SK-N-MC (cell line): ENCODE measurements at places on chromosomes 4 and X.

DNA sequence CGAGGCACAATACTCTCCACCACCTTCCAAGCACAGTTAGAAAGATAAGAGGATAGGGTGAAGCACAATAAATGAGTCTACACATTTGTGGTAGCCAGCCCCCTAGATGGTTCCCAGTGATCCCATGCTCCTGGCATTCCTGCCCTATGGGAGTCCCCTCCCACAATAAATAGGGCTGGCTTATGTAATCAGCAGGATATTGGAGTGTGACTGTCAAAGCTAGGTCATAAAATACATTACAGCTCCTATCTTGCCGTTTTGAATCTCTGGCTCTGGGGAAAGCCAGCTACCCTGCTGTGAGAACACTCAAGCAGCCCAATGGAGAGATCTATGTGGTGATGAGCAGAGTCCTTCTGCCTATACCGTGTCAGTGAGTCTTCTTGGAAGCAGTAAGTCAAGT, 198.7 kb upstream of the NOCT start:
- peak; percentile 56 for DNase-seq

GRCh38 chr4:177450426-177451107, 8.3 kb upstream of the AGA start:
- no peak for DNase-seq

DNA sequence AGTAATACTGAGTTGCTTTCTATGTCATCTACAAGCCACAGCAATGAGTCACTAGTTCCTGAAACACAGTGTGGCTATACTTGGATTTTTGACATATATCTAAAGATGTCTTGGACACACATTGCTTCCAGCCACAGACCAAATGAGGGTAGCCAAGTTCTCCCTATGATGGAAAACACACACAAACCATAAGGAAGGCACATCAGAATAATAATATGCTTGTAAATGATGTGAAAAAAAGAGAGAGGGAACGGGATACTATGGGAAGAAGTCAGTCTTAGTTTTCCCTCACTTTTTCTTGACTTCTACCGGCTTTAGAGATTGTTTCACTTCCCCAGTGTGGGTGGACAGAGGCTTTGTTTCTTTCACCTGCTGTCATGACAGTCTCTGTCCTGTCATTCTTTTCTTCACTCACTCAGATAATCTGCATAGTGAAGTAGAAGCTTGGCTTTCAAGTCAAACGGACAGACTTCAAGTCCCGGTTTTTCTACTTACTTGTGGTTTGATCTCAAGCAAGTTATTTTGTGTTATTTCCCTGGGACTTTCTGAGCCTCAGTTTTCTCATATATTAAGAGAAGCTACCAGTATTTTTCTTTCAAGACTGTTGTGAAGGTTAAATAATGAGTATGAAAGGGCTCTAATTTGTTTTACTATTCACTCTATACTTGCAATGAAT, 34.7 kb downstream of the P2RY10 start:
- DNase-seq = no peak

DNA sequence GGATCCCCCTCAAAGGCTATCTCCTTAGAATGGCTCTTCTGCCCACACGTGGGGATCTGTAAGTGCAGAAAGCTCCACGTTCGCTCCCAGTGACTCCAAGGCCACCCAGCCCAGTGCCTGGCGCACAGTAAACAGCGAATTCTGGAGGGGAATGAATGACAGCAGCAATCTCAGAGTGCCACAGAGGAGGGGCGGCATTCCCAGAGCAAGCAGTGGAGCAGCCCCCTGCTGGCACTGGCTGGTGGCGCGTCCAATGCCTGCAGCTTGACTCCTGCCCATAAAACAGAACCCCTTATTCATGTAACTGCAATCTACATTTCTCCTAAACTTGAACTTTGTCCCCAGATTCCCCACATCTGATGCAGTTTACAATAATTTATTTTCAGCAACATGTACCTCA, 6.9 kb upstream of the HELT start:
- no peak for DNase-seq

GRCh38 chrX:153875391-153876111, 10.4 kb downstream of the L1CAM start:
- DNase-seq = no peak

- DNase-seq = no peak
These were observed 830.9 kb upstream of the NDST4 start for GRCh38 chr4:115944146-115944905.

DNA sequence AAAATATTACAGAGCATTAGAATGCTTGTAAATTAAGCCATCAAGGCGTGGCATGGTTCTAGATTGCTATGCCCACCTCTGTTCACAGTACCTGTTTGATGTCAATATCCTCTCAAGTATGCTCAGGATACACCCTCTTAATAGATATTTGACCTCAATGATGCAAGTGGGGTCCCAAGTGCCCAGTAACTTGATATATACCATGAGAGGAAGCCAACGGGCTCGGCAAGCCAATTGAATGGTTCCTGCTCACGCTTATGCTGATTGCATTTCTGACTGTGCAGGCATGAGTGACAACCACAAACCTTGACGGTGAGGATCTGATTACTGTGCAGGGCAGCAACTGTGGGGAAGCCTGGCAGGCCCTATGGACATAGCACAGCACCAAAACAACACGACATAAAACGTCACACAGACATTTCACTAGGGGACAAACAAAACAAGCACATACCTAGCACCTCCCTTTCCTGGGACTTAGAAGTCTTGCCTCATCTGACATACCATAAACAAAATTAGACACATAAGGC, 179.1 kb upstream of the ETNPPL start:
- no peak for DNase-seq

DNA sequence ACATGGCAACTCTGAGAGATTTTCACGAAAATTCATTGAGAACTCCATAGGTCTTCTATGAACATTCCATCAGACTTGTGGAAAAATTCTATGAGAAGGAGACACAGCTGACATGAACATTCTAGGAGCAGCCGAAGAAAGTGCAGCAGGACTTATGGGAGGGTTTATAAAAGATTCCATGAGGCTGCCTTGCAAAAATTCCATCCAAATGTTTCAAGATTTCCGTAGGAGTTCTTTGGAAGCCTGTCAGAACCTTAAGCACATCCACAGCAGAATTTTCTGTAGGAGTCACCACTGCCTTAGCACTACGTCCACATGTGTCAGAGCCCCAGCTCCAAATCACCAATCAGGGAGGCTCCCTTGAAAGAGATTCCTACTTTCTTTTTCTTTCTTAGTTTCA, 67.0 kb upstream of the MSX1 start:
- DNase-seq = no peak

DNA sequence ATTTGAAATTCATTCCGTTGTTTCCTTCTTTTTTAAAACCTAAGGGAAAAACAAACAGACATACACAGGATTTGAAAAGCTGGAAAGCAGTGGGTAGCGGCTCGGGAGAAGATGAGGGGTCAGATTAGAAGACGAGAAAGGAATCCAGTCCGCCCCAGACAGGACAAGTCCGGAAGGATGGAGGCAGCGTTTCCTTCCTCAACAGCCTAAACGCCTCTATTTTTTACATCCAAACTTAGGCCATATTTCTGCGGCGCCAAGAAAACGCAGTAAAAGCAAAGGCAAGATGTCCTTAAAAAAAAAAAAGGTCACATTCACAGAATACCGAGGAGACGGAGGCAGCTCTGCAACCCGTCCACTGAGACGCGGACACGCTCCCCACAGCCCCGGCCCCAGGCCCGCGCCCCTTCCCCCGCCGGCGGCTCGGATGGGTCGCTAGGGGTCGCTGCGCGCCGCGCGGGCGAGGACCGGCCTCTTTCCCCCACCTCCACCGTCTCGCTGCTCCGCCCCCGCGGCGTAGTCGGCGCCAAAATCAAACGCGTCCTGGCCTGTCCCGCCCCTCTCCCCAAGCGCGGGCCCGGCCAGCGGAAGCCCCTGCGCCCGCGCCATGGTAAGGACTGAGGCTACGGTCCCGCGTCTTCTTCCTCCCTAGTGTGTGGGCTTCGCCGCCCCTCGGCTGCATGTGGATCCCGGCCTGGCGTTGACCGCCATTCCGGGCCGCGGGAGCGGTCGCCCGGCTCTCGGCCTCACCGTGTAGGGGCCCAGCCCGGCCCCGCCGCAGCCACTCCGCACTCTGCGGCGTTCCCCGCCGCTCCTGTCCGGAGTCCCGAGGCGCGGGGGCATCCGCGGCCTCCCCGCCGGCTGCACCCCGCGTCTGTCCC, at the start of gene MND1:
Gene MND1 (plus strand): TSS at position 558 of the 881 bp plus-strand sequence. CDS start 50 bp downstream, at position 608.
- no peak for DNase-seq

GRCh38 chr4:86670756-86671155, 76.6 kb downstream of the PTPN13 start:
- no peak for DNase-seq

DNA sequence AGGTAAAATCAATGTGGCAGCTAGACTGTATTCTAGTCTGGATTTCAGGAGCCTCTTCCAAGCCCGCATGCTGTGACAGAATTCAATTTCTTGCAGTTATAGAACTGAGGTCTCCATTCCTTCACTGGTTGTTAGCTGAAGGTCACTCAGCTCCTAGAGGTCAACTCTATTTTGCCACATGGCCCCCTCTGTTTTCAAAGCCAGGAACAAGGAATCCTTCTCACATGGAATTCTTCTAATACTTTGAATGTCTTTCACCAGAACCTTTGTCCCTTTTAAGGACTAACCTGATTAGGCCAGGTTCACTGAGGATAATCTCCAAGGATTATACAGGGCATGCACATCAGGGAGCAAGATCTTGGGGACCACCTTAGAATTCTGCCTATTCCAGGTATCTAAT, 23.4 kb upstream of the MMRN1 start:
- no peak for DNase-seq

DNA sequence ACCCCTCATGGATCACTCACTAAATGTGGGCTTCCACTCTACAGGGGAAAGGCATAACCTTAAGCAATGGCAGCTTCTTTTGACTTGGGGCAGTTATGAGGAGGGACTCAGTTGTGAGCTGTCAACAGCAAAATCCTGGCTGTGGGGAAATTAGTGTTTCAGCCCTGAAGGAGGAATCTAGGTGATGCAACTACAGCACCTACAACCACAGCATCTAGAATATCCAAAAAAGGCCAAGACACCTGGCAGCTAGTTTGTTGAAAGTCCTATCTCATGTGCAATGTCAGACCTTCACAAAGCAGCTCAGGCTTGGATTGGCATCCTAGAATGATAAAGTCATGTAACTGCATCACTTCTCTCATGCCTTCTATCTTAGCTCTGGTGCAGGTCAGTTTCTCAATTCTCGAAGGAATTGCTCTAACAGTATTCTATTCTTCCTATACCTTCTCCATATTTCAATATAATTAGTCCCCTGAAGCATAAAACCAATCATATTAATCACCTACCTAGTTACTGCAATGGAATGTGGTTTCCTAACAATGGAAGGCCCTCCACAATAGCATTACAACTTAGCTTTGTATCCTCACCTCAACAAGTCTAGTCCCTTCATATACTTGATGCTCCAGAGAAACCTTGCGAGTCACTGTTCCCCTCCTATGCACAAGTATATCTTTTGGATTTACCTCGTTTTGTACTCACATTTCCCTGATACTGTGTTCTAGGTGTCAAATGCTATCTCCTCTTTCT, 5.5 kb upstream of the ANTXR2 start:
- DNase-seq = no peak

DNA sequence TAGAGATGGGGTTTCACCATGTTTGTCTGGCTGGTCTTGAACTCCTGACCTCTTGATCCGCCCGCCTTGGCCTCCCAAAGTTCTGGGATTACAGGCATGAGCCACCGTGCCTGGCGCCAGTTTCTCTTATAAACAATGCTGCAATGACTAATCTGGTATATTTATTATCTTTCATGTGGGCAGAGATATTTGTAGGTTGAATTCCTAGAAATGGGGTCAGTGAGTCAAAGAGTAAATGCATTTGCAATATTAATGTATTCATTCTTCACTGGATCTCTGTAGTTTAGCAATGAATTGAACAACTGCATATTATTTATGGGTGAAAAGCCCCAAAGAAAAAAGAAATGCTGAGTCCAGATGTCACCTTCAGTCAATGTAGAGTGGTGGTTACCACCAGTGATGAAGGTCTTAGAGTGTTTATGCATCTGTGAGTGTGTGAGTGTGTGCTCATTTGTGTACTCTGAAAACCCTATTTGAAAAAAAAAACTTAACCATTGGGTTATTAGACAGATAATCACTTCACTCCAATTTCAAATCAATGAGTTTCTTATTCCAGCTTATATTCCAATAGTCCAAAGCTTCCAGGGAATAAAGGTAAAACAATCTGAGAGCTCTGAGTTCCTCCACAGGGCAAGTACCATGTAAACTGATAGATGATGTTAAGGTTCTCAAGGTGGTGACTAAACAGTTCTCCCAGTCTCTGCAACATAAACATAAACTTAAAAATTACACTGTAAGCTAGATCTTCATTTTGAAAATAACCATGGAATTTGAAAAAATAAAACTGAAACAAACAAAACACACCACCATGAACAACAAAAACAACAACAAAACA, 22.6 kb upstream of the CD38 start:
- no peak for DNase-seq

DNA sequence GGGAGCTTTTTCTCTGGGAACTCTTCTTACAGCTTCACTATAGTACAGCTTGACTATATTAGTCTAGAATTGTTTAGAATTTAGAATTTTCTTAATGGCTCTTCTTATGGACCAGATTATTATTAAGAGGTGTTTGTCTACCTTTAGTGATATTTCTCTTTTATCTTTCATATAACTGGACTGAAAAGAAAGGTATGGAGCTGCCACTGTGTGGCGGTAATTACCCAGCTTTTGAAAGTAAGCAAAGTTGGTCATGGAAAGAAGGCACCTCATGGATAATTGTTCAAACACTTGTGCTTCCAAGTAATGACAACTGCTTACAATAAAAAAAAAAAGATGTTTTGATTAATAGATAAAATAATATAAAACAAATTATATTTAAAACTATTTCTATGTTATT, 1112.5 kb downstream of the TECRL start:
- no peak for DNase-seq

- no peak for DNase-seq
These were observed 45.2 kb downstream of the PRSS12 start for GRCh38 chr4:118307643-118308042.

- no peak for DNase-seq
These were observed 62.4 kb upstream of the CRMP1 start for GRCh38 chr4:5955201-5955821.

- DNase-seq = no peak
These were observed 109.4 kb downstream of the SCLT1 start for GRCh38 chr4:128983771-128984485.

GRCh38 chrX:9317176-9317575, 147.7 kb upstream of the TBL1X start:
- DNase-seq = no peak

GRCh38 chrX:44874420-44875184, 1.6 kb downstream of the KDM6A start:
- no peak for DNase-seq

GRCh38 chr4:77395481-77395880, 210.1 kb upstream of the CXCL13 start:
- DNase-seq = no peak

DNA sequence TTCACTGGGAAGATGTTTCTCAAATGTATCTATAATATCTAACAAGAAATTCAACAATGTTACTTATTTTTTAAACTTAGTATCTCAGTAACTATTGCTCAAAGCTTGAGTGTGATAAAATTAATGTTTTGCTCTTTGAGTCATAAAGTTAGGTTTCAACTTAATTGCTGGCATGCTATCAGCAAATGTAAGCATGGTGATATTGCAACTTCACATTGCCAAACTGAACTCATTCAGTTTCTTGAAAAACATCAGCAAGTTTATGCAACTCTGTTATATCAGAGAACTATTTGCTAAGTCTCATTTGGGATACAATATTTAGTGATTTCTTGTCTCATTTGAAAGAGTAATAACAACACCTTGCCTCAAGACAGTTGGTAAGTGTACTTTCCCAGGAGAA, 91.2 kb upstream of the KLF3 start:
- DNase-seq = no peak
